CD4-positive, alpha-beta memory T cell (primary cell): ENCODE measurements at places on chromosomes 4 and X.

GRCh38 chr4:108540536-108540935 lies 79.8 kb upstream of the RPL34 start:
- peak; percentile 6 for DNase-seq

DNA sequence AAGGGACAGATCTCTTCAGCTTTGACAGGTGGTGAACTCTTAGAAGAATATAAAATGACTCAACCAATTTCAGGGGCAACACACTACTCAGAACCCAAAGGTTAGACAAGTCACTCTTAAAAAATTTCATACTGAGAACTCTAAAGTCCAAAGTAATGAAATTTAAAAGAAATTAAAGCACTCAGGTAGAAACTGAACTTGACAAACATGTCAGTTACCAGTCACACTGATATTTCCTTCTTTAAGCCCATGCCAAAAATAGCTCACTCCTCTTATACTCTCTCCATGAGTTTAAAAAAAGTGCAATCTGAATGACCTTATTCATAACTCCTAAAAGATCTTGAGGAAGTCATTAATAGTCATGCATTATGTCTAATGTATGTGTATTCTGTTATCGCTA lies 40.3 kb downstream of the AMMECR1 start:
- no peak for DNase-seq

GRCh38 chr4:88747351-88747750 lies 49.7 kb upstream of the NAP1L5 start:
- DNase-seq, result no peak

- DNase-seq, result no peak
Observed at GRCh38 chr4:1405636-1406393, 427 bp downstream of the NKX1-1 start.

- no peak for DNase-seq
Observed at GRCh38 chr4:170589597-170590191, 499.9 kb upstream of the AADAT start.

GRCh38 chrX:37685381-37686359 lies at the start of gene XK:
XK (plus strand) TSS chrX:37685791; CDS start chrX:37685962, 171 bp downstream.
- DNase-seq, result peak; percentile 32

- DNase-seq, result no peak
Observed at GRCh38 chr4:128728190-128728589, 81.3 kb upstream of the JADE1 start.

DNA sequence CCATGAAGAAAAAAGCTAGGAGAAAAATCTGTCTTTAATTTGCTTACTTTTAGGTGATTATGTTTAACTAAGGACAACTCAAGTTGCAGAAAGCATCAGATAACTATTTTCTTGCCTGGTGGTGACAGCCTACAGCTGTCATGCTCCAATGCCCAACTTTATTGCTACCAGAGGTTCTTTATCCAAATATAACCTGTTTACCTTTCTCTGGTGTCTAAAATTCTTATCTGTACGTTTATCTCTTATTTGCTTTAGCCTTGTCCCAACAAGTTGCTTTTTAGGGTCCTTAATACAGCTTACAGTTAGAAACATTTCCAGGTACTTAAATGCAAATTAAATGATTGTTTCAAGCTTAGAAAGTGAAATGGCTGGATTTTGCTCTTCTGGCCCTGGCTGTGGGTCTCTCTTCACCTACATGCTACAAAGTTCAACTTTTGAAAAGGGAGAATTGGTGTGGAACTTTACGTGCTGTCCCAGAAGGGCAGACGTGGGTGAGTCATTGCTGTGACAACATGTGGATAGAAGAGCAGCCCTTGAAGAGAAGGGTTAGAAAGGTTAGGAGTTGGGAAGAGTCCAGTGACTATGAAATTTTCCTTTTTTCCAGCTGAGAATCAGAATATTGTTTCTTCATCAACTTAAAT lies 60.7 kb downstream of the HPGD start:
- DNase-seq, result no peak

GRCh38 chr4:172055498-172055897 lies 242.3 kb downstream of the GALNTL6 start:
- DNase-seq, result no peak

GRCh38 chrX:71475785-71476540 lies 56.9 kb upstream of the OGT start:
- no peak for DNase-seq

GRCh38 chrX:44352758-44353157 lies 9.3 kb upstream of the EFHC2 start:
- no peak for DNase-seq

GRCh38 chrX:139203651-139204570 lies 326.6 kb upstream of the F9 start:
- no peak for DNase-seq

DNA sequence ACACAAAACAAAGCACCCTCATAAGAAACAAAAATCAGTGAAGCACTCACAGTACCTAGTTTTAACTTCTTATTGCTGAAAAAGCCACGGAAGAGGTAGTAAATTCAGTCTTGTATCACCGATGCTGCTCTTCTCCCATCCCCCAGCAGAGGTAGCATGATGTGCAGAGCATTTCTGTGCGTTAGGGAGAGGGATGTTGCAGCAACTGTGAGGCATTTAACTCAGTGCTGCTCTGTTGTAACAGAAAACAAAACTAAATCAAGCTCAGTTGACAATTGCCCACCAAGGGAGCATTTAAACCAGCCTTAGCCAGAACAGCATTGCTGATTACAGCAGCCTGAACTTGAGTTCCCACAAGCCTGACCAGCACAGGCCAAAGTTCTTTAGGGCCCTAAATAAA lies 1279.7 kb upstream of the ADGRL3 start:
- DNase-seq, result no peak

- no peak for DNase-seq
Observed at GRCh38 chr4:79292008-79292407, 33.9 kb downstream of the NAA11 start.

DNA sequence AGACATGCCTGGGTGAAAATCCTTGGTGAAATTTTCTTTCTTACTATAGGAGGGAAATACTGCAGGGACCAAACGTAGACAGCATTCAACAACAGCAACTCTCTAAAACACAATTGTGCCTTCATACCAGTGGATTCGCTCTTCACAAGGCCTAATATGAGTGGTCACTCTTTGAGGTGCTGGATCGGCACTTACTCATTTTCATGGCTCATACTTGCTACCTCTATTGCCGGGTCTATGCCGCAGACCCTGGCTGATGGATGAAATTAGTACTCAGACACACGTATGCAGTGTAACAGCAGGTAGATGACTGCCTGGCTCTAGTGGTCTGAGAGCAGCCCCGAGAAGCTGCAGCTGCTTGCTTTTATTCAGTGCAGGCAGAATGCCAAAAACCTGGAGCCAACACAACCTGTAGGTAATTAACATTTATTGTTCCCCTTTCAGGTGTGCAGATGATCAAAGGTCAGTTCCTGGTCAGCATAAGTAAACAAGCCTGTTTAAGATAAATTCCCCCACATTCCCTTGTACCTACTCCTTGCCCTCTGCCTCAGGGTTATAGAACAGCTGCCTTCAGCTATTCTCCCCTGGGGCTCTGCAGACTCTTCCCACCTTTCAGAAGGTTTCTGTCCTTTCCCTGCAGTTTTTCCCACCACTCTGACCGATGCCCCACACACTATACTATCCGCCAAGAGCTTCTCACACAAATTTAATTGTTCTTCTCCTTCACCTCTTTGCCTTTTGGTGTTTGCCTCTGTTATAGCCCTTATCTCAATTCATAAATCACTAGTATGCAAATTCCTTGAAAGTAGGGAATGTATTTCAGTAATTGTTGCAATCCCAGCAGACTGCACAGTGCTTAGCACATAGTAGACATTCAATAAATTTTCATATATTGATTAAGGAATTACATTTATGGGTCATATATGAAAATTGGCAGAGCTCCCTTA lies 210.0 kb downstream of the SPANXN3 start:
- DNase-seq, result no peak

- no peak for DNase-seq
Observed at GRCh38 chr4:155624478-155624877, 42.2 kb upstream of the GUCY1A1 start.

DNA sequence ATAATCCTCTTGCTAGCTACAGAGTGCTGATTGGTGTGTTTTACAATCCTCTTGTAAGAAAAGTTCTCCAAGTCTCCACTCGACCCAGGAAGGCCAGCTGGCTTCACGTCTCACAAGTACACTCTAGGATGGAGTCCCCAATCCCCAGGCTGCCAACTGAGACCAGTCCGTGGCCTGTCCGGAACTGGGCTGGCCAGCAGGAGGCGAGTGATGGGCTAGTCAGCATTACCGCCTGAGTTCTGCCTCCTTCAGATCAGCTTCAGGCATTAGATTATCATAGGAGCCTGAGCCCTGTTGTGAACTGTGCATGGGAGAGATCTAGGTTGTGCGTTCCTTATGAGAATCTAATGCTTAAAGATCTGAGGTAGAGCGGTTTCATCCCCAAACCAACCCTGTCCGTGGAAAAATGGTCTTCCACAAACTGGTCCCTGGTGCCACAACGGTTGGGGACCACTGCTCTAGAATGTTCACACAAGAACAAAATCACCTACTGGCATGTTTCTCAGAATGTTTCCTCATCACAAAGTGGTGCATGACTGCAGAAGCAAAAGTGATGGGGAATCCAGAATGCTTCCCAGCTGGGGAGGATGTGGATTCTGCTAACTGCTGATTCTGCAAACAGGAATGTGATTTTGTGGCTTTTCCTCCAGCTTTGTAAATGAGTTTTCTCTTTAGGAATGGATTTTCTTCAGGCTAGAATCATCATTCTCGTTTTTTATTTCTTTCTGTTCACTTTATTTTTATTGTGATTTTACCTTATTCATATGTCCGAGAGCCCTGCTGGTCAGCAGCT lies 40.9 kb downstream of the SEPTIN11 start:
- DNase-seq, result no peak

- DNase-seq, result no peak
Observed at GRCh38 chrX:48975541-48975940, 3.9 kb upstream of the KCND1 start.

DNA sequence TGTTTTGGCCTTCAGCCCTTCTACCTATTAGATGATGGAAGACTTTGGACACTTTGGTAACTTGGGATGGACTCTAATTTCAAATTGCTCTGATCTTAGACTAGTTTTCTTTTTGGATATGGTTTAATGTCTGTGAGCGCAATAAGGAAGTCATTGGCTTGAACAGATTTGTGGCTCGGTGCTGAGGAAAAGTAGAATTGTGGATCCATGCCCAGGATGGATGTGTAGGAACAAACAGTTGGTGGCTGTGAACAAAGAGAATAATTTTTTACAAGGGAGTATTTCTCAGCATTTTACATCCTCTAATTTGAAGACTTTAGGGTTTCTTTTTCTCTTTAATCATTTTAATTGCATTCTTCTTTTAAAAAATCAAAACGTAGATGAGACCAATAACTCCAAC lies 327.1 kb downstream of the GLUD2 start:
- DNase-seq, result no peak

GRCh38 chrX:31181377-31182000 lies 109.6 kb upstream of the FTHL17 start:
- DNase-seq, result no peak

- DNase-seq, result no peak
Observed at GRCh38 chrX:138859421-138859820, 147.9 kb upstream of the FGF13 start.

DNA sequence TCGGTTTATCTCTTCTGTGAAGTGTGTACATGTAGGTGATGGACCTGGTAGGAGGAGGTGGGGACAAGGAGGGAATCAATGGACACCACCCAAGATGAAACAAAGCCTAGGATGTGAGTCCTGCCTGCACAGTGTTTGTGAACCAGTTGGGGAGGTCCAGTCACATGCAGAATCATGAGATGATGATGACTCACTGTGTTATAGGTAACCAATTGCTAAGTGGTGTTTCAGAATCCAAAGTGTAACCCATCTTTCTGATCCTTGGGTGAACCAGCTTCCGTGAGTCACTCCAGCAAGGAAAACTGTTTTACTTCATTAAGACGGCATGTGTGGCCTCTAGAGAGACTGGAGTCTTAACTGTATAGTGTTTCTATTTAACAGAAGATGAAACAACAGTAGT lies 57.9 kb upstream of the HPF1 start:
- no peak for DNase-seq

GRCh38 chr4:154416190-154416547 lies 75.4 kb downstream of the DCHS2 start:
- no peak for DNase-seq

GRCh38 chrX:36986231-36986630 lies 21.9 kb upstream of the FAM47C start:
- DNase-seq, result no peak

DNA sequence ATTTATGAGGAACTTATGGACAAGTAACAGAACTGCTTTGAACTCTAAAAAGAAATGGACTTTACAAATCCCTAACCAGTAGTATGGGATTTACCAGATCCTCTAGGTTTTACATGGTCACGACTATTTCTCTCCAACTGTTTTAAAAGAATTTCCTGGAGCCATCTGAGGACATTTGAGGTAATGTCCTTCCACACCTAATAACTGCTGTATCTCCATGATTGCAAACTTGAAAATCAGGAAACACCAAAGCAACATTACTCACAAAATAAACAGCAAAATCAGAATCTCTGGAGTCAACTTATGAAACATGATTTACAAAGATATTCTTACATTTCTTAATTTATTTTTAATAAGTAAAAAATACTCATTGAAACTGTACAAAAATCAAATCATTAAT lies 58.0 kb downstream of the STAP1 start:
- DNase-seq, result no peak

DNA sequence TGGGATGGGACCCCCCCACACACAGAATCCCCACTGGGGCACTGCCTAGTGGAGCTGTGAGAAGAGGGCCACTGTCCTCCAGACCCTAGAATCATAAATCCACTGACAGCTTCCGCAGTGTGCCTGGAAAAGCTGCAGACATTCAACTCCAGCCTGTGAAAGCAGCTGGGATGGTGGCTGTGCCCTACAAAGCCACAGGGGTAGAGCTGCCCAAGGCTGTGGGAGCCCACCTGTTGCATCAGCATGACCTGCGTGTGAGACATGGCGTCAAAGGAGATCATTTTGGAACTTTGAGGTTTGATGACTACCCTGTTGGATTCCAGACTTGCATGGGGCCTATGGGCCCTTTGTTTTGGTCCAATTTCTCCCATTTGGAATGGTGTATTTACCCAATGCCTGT lies 22.3 kb downstream of the AIMP1 start:
- DNase-seq, result no peak

DNA sequence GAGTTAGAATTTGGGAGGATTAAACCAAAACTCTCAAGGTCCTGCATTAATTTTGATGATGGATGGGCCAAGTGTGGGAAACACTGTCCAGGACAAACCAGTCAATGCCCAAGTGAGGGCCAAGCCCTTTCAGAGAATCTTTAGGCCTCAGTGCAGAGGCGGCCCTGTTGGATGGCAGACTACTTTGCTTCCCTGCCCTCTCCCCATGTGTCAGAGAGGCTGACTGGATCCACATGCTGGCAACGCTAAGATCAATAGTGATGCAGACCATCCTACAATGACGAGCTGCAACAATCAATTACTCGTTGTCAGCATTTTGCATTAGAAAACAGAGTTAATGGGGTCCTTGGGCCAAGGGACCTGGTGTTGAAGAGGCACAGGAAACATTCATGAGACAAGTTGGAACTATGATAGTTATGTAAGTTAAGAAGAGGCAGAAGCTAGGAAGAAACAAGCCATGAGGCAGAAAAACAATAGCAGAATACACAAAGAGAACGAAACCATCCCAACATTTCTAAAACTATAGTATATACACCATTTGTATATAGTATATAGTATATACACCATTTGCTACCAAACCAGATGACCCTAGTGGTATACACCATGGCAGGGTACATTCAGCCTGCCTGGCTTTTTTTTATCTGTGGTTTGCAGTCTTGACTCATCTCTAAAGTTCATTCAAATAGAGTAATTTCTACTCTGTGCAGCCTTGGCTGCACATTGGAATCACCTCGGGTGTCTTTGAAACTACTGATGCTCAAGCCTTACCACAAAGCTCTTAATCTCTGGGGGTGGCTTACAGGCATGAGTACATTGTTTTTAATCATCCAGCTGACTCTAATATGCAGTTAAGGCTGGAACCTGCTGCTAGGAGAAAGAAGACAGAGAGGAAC lies 147.7 kb upstream of the GYPA start:
- no peak for DNase-seq
